Mononuclear cell (primary cell): ENCODE measurements at places on chromosomes 3 and 15. TPM values are rescaled to one million over a fixed set of nuclear protein-coding genes. Genes with fewer than 3 reads are reported as not detected.

PIGZ gene
- 1.0 TPM for total RNA-seq

POLR2M gene
- total RNA-seq = 103 TPM

PRR20G gene
- total RNA-seq = not detected

SERPINI1 gene
- 2.5 TPM for total RNA-seq

PRTG gene
- under 0.01 TPM for total RNA-seq

SLC51B gene
- total RNA-seq = 0.10 TPM

SPTBN5 gene
- 0.31 TPM for total RNA-seq

ECE2 gene
- not detected for total RNA-seq

SCN5A gene
- total RNA-seq = not detected

SERINC4 gene
- not detected for total RNA-seq

SGO1 gene
- 0.73 TPM for total RNA-seq

PLSCR5 gene
- total RNA-seq = not detected

SLC12A8 gene
- not detected for total RNA-seq

MB21D2 gene
- 8.7 TPM for total RNA-seq

TIPIN gene
- total RNA-seq = 5.5 TPM

GPR149 gene
- not detected for total RNA-seq

SLC28A2 gene
- not detected for total RNA-seq

ADAMTS17 gene
- 7.6 TPM for total RNA-seq

TF gene
- not detected for total RNA-seq

IFT80 gene
- 17.6 TPM for total RNA-seq

ANKUB1 gene
- total RNA-seq = not detected

NMB gene
- total RNA-seq = 1.5 TPM

TRIM42 gene
- not detected for total RNA-seq

CP gene
- total RNA-seq = 0.21 TPM

CCR9 gene
- total RNA-seq = 0.94 TPM

ATP10A gene
- 15.8 TPM for total RNA-seq

CRYGS gene
- 0.21 TPM for total RNA-seq

NSMCE3 gene
- total RNA-seq = 37.2 TPM

GOLGA6D gene
- total RNA-seq = not detected

WDR49 gene
- 4.8 TPM for total RNA-seq

NUSAP1 gene
- total RNA-seq = 10.0 TPM

C15orf62 gene
- 0.73 TPM for total RNA-seq

STAB1 gene
- 42.6 TPM for total RNA-seq

B3GALNT1 gene
- 0.42 TPM for total RNA-seq

CMTM8 gene
- 2.9 TPM for total RNA-seq

DUOXA2 gene
- total RNA-seq = not detected

PP2D1 gene
- not detected for total RNA-seq

HHATL gene
- total RNA-seq = not detected

ABI3BP gene
- total RNA-seq = 0.10 TPM
